ENCODE measurements at places on chromosomes 3 and 15.

DNA sequence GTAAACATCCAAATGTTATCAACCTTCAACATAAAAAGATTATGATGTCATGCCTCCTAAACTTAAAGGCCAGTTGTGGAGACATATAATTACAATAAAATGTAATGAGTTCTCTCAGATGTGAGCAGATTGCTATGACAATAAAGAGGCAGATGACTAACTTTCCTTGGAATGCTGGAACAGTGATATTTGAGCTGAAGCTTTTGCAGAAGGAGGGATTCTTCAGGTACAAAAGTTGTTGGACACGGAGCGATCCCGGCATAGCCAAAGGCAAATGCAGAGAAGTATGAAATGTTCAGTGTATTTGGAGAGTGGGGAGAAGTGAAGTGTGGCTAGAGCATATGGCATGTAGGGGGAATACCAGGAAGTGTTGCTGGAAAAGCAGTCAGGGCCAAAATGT is 520.1 kb downstream of the FGF12 start:
- no peak for DNase-seq

GRCh38 chr15:69590201-69590710 is 137.6 kb downstream of the RPLP1 start:
- DNase-seq, result no peak

DNA sequence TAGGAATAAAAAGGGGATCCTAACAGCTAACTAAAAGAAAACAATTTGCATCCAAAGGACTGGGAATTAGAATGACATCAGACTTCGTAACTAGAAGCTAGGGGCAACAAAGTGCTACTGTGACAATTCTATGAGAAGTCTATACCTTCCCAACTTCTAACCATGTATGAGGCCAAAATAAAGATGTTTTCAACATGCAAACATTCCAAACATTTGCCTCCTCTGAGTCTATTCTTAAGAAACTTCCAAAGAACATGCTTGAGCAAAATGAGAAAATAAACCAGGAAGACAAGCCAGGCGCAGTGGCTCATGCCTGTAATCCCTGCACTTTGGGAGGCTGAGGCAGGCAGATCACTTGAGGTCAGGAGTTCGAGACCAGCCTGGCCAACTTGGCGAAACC is 13.1 kb upstream of the RNF7 start:
- no peak for DNase-seq

DNA sequence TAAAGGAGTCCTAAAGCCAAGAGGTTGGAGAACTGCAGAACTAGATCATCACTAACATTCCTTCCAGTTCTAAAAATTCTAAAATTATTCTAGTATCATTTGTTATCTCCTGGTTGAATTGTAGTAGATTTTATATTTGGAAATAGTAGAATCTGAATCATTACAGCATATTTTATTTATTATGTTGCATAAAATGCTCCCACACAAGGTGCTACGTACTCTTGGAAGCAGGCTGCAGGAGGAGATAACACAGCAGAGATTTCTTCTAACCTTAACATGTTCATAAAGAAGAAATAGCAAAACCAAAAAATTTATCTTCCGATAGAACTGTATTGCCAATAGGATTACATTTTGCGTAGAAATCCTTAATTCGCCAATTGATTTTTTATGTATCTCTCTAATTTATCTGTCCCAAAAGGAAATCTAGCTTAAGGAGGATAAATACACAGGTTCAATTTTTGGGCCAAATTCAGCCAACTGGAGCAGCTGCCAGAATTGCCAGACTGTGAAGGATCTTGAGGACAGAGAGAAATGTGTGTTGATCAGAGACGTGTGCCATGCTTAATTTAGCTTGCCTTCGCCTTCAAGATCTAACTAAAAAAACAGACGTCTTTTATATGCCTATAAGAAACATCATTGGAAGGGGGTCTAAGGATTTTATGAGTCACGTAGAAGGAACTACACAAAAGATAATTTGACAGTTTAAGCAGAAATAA is 134.4 kb upstream of the MITF start:
- DNase-seq, result no peak

- no peak for DNase-seq
Observed at GRCh38 chr3:141466633-141467169, 20.1 kb upstream of the RASA2 start.

Data from omental fat pad (tissue), 4 donors.